ENCODE measurements at places on chromosomes 13 and 19.
A peak's percentile ranks its signal among the peaks of the same experiment; 100 is the strongest.

DNA sequence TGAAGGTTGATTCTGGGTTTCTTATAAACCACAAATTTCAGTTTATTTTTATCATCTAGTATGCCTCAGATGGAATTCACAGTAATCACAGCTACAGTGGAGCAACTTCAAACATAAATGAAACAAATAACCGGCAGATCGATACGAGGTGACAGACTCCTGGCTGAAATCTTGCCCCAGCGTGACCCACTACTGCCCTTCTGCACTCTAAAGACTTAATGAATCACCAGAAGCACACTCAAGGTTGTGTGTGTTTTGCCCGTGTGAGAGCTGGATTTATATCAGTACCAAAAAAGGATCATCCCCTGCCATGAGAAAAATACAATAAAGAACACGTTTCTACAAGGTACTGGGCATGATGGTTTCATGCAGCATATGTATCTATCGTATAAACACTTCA is 161.7 kb downstream of the KLF12 start:
- no peak for DNase-seq

DNA sequence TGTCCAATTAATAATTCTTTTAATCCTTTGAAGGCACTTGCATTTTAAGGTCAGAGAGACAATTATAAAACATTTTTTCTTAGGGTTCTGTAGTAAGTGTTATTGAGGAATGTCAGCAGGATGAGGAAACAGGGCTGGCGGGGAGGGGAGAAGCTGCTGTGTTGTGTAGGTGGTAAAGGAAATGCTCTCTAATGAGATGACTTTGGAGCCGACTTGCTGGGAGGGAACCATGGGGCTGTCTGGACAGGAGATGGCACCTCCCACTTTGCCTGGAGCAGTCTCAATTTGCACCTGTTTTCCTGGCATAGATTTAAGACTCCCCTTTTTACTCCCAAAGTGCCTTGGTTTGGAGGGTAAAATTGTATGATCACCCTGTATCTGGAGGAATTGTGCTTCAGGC is 230.4 kb downstream of the ATP8A2 start:
- DNase-seq, result no peak

- no peak for DNase-seq
Measured at GRCh38 chr19:40084948-40085347, 5.8 kb downstream of the ZNF780A start.

DNA sequence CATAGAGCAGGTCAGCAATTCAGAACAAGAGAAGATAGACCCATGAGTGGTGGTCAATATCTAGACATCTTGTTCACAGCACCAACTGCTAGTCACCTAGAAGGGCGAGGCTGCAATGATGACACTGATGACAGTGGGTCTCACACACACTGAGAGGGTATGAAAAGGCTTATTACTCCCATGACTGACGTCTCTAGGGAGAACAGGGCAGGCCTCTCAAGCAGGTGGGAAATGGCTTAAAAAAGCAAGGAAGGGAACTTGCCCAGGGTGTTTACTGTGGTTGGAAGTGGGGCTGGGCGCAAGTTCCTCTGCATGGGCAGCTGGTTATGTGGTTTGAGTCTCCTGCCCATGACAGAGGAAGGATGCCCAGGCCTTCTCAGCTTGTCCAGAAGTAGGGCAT is 33.8 kb downstream of the ZNF44 start:
- no peak for DNase-seq

DNA sequence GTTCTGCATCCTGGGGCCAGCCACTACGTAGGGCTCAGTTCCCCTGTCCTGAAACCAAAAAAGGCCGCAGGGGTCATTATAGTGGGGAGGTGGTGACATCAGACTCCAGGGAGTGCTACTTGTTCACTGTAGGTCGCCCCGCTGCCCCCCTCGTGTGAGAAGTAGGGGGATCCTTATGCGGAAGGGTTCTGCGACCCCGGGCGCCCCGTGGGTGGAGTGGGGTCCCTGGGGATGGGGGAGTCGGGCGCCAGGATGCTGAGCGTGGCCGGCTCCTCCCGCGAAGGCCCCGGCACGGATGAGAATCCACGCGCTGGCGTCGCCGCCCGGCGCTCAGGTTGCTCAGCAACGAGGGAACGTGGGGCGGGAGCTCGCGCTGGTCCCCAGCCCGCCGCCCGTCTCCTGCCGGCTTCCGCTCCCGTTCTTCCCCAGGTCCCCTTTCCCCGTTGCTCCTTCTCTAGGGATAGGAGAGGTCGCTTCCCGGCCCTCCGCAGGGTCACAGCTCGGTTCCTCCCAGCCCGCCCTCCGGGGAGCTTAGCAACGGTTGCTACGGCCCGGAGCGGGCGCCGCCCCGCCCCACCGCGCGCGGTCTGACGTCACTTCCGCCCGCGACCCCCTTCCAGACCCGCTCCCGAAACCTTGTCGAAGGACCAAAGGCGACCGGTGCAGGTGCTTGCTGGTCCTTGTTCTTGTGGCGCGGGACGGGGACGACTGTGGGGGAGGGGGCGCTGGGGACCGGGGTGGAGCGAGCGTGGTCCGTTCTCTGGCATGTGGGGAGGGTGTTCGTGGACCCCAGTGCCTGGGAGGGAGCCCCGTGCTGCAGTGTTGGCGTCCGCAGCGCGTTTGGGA is at the start of gene NAT14:
Gene NAT14 (plus strand): TSS at position 596 of the 846 bp plus-strand sequence. CDS start 521 bp downstream, outside the sequence.
- peak; percentile 21 for DNase-seq

DNA sequence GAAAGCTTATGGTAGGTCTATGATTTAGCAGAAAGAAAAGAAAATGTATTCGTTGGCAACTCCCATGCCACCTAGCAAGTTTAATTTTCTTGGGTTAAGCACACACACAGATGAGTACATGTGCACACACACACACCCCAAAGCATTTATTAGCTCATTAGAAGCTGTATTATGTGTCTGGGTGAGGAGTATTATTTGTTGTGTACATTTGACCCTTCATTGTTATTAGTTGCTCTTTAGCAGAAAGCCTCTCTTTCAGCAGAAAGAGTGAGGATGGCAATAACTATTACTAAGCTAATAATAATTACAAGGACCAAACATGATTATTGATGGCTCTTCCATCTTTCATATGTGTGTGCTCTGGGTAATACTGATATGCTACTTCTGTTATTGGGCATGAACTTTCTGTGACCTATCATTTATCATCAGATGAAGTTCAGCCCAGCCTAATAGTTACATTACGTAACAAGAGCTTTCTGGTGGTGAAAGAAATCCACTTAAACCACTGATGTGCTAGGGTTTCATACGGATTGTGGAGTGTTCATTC is 177.4 kb upstream of the OBI1 start:
- DNase-seq, result no peak

- DNase-seq, result no peak
Measured at GRCh38 chr13:51588406-51588949, 4.2 kb downstream of the WDFY2 start.

DNA sequence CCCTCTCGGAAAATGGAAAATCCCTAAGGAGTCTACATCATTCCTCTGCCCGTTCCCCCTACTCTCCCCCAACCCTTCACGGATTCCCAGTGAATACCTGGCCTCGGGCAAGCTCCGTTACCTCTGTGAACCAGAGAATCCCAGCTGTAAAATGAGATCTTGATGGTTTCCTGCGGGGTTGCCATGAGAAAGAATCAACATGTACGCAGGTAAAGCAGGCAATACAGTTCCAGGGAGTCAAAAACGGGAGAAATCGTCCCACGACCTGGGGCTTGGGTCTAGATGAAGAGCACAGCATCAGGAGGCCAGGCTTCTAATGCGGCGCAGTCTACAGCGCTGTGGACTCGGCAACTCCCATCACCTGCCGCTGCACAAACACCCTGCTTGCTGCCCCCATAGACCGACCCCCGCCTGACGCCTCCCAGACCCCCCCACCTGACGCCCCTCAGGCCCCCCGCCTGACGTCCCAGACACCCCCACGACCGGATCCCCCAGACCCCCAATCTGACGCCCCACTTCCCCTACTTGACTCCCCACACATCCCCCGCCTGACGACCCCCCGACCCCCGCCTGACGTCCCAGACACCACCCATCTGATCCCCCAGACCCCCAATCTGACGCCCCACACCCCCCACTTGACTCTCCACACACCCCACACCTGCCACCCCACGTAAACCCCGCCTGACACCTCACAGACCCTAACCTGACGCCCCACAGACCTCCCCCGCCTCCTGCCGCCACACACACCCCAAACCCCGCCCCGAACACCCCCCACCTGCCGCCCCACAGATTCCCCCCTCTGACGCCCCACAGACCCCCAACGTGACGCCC is 680 bp downstream of the LIG4 start:
- DNase-seq, result no peak

- no peak for DNase-seq
Measured at GRCh38 chr13:95497381-95497807, 55.1 kb upstream of the CLDN10 start.

DNA sequence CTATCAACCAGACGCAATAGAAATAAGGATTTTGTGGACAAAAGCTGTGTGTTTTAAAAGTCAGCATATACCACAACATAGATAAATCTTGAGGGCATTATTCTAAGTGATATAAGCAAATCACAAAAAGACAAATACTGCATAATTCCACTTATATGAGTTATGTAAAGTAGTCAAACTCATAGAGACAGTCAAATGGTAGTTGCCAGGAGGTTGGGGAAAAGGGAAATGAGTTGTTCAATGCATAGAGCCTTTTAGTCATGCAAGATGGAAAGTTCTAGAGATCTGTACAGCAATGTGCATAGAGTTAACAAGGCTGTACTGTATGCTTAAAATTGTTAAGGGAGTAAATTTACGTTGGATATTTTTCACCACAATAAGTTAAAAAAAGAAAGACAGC is 244.7 kb downstream of the DCT start:
- no peak for DNase-seq

GRCh38 chr13:45949161-45949560 is 97.6 kb upstream of the SIAH3 start:
- DNase-seq, result no peak

- no peak for DNase-seq
Measured at GRCh38 chr19:48719263-48720171, at the start of gene MAMSTR. TSS of gene MAMSTR (minus strand) at chr19:48719725. CDS start at chr19:48719031, 694 bp downstream.

DNA sequence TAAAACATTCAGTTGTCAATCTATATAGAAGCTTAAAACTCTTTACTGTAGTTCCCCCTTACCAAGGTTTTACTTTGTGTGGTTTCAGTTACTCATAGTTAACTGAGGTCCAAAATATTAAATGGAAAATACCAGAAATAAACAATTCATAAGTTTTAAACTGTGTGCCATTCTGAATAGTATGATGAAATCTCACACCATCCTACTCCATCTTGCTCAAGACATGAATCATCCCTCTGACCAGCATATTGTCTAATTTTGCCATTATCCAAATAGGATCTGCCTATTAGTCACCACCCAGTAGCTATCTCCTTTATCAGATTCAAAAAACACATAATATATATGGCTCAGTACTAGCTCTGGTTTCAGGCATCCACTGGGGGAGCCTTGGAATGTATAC is 22.4 kb downstream of the ZNF571 start:
- no peak for DNase-seq

DNA sequence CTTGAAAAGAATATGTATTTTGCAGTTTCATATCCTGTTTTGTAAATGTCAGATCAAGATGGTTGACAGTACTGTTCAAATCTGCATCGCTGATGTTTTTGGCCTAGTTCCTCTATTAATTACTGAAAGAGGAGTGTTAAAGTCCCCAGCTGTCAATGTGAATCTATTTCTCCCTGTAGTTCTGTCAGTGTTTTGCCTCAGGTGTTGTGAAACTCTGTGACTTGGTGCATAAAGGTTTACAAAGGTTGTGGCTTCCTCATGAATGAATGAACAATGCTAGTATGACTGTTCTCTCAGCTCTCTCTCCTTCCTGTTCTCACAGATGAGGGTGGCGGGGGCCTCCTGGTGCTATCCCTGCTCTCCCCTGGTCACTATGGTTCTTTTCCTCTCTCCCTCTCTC is 142.4 kb downstream of the MYCBP2 start:
- no peak for DNase-seq

DNA sequence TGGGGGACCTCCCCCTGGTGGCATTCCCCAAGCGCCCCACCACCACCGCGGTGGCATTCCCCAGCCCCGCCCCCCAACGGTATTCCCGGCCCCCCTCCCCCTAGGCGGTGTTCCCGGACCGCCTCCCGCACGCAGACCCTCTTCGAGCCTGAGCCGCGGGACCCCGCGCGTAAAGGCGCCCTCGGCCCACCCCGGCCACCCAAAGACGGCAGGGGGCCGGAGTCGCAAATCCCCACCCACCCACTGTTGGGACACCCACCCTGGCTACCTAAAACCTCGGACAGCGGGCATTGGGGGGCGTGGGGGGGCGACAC is 22.4 kb downstream of the OLFM2 start:
- DNase-seq, result no peak

GRCh38 chr13:25249001-25249543 is 38.2 kb downstream of the MTMR6 start:
- no peak for DNase-seq

DNA sequence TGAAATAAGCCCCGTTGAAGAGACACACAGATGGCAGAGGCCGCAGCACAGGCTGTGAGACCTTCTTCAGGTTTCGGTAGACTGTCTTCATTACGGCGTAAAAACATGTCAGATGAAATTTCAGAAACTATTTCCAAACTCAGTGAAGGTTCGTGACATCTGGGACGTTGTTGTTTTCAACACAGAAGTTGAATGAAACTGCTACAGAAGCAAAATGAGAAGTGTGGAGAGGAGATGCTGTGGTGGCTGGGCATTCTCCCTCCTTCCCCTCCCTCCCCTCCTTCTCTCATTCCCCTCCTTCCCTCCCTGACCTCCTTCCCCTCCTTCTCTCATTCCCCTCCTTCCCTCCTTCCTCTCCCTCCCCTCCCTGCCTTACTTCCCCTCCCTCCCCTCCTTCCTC is 113.6 kb downstream of the ATP11A start:
- DNase-seq, result no peak

DNA sequence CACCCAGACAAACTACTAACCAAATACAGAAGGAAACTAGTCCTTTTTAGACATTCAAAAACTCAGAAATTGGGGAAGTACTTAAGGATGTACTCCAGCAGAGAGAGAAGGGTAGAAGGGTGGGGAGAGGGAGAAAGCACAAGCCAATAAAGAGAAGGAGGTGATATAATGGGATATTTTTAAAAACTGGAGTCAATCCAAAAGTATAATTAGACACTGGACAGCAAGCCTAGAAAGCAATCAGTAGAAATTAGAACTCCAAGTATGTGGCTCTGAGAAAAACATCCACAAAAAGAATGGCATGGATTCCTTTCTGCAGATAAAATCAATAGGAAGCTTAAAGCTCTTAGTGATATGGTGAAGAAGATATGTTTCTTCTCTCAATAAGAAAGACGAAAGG is 55.8 kb downstream of the PEPD start:
- no peak for DNase-seq

DNA sequence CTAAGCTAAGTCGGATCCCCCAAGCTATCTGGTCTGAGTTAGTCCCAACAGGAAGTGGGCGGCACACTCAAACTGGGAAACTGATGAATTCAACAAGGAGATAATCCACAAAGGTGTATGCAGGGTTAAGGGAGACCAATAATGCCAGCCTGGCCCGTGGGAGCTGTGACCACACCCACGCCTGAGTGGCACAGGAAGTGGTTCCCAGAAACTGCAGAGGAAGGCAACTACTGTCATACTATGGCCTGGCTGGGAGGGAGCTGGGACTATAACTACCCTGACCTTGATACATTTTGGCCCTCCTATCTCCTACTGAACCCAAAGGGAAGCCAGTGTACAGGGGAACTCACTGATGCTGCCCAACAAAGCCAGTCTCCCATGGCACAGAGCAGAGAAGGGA is 85.5 kb upstream of the TDRD3 start:
- no peak for DNase-seq

Measured in GOT3 (cell line).